ENCODE measurements at places on chromosomes 6 and 20.

DNA sequence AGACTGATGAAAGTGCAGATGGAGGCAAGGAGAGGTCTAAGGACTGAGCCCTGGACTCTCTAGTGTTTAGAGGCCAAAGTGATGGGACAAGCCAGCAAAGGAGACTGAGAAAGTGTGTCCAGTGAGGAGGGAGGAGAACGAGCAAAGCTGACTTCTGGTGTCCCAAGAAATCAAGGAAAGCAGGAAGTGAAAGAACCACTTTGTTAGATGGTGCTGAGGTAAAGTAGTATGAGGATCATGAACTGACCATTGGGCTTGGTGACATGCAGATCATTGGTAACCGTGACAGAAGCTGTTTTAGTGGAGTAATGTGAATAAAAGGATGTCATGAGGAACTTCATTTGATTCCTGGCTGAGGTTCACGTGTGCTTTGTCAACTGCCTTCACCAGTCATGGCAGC lies 108.4 kb downstream of the SLX4IP start:
- no peak for DNase-seq

- DNase-seq, result no peak
These were observed 17.5 kb upstream of the CCN2 start for GRCh38 chr6:131968656-131969055.

- no peak for DNase-seq
These were observed 230.8 kb downstream of the EYA2 start for GRCh38 chr20:47125508-47125757.

DNA sequence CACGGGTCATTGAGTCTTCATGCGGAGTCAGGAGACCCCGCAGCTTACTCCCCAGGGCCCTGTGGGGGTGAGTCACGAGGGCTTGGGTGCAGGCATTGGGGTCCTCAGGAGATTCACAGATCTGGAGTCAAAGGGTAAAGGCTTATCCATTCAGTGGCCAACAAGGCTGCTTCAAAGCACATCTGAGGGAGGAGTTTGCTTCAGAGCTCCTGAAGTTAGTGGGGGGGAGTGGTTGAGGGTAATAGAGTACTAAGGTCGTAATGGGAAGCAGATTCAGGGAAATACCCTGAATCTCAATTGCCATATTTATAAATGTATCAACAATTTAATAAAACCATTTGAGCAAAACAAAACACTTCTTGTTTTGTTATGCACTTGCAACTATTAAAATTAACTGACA lies 37.3 kb downstream of the SH3BGRL2 start:
- no peak for DNase-seq

GRCh38 chr6:11855743-11856142 lies 77.1 kb upstream of the ADTRP start:
- DNase-seq, result no peak

DNA sequence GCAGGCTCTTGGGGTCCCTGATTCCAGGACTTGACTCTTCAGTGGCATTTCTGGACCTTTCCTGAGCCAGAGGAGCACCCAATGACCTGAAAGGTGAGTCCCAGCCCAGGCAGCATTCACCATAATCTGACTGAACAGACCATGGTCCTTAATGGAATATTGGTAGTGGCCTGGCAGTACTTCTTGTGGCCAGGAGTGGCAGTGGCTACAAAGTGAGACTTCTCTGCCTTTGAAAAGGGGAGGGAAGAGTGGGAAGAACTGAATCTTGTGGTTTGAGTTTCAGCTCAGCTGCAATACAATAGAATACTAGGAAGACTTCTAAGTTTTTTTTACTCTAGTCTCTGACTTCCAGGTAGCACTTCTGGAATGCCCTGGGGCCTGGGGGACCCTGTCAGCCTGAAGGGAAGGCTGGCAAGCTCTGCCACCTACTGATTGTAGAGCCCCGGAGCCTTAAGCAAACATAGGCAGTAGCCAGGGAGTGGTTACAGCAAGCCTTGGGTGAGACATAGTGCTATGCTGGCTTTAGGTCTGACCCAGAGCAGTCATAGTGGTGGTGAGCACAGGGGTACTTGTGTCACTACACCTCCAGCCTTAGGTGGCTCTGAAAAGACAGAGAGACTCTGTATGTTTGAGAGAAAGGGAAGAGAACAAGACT lies 674.2 kb upstream of the MANEA start:
- no peak for DNase-seq

GRCh38 chr6:16216501-16217155 lies 21.8 kb upstream of the GMPR start:
- no peak for DNase-seq
